ENCODE measurements at places on chromosomes 12 and 14.

DNA sequence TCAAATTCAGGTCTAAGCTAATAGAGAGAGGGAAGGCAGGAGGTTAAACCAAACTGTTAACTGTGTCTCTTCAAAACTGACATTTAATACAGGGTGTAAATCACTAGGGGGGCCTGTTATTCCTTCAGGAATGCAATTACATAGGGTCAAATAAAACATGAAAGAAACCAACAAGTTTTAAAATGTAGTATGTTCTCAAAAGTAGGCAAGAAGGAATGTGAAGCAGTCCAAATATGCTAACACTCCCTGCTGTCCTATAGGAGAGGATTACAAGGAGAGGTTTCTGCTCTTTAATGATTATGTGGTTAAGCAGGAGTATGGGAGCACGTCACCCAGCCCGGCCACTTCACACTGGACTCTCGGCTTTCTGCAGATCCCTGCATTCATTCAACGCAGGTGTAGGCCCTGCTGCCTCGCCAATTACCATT, 42.5 kb upstream of the BMP4 start:
- DNase-seq, result no peak

DNA sequence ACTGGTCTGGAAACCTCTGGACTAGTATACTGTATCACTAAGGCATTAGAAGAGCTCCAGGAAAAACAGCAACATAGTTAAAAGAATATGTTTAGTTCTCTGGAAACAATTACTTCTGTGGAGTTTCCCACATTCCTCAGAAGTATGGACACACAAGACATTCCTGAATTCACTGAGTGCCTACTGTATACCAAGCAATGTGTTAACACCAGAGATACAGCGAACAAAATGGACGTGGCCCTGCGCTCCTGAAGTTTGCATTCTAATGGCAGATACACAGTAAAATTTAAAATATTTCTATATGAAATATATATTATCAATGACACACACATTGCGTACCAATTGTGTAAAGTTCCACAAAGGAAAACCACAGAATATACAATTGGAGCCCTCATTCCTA, 1.1 kb downstream of the ANGEL1 start:
- no peak for DNase-seq

DNA sequence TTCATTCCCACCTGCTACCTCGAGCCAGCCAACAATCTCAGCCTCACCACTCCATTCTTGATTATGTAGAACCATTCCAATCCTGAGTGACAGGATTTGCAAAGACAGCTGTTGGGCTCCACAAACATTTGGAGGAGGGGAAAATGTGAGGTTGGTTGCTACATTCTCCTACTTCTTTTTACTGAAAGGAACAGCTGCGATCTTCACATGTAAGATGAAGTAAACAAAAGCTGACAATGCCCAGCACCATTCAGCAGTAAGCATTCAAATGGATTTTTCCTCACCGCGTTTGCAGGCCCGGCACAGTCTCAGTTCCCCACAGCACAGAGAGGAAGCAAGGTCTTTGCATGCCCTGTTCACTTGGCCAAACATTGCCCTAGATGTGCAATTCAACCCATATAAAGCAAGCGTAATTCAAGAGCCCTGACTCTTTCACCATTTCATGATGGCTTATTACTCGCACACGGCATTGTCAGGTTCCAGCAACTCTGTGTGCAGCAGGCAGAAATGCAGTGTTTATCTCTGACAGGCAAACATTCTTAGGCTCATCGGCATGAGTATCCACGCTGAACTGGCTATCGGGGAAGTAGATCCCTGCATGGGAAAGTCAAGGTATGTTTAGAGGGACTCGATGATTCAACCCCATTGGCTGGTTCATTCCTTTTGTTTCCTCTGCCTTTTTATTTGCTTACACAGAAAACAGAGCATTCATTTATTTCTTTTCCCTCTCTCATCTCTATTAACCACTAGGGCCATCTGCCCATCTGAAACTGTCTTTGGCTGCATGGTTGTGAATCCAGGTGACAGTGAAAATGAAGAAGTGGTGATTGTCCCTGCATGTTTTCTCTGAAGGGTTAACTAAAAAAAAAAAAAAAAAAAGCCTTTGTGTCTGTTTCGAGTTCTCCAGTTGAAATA, 236.1 kb upstream of the PLEKHG7 start:
- DNase-seq, result no peak

- DNase-seq, result no peak
Observed at GRCh38 chr12:51847643-51848325, 734 bp downstream of the FIGNL2 start.

DNA sequence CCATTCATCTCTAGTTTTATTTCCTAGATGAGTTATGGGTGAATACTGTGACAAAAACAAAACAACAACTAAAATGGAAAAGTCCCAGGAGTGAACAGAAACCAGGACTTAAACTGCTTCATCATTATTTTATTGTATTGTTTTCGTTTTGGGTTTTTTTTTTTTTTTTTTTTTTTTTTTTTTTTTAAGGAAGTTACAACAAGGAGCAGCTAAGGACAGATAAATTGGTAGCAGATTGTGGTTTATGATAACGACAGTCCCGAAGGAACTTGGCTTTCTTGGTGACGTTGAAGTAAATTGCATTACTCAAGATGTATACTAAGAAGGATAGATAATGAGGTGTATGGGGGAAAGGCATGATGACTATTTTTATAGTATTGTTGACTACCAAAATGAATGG, 866.3 kb downstream of the NRXN3 start:
- no peak for DNase-seq

Measured in Panc1 (cell line).